ENCODE measurements at places on chromosomes 7 and 10.
A peak's percentile ranks its signal among the peaks of the same experiment; 100 is the strongest.

DNA sequence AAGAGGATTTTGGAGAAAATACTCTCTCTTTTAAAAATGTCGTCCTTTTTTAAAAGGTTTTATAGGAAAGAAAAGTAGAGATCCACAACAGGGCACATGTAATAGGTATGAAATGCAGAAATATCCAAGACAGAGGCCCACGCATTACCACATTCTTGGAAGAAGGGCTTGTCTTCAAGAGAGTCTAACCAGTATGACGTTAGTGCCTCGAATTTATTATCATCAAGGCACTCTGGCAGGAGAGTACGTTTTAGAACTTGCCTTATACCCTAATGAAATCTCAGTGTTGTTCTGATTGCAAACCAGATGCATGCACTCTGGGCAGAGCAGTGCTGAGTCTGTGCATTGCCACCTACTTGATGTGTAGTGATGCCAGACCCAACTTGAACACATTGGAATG, 342.6 kb upstream of the NFE2L3 start:
- no peak for DNase-seq

- no peak for DNase-seq
Measured at GRCh38 chr10:28514648-28515047, 18.3 kb upstream of the WAC start.

DNA sequence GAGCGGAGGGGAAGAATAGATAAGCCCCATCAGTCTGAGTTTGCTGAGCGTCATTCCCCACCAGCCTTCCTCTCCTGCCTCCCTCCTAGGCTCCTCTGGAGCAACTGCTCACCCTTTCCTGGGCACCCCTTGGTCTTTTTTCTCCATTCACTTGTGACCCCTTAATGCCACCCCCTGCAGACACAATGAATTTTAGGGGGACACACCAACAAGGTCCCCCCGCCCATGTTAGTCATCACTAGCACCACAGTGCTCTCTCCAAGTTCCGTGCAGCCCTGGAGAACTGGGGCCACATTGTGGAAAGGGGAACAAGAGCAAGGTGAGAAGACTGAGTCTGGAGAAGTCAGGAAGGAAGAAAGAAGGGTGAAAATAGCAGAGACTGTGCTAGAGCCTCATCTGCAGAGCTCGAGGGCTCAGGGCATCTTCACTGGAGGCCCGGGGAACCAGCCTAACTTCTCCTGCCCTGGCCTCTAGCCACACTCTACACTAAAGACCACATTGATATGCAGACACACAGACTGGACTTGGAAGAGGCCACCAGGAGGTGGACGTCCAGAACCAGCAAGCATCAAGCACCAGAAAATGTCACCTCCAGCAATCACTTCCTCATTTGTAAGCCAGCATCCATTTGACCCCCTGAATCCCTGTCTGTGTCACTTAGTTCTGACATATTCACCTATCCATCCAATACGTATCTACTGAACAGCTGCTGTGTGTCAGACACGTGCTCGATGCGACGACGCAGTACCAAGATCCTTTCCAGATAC, 17.5 kb downstream of the RGR start:
- DNase-seq = no peak

- no peak for DNase-seq
Measured at GRCh38 chr7:129115676-129116075, 28.8 kb upstream of the TSPAN33 start.

GRCh38 chr10:3873728-3874461, 88.9 kb upstream of the KLF6 start:
- no peak for DNase-seq

DNA sequence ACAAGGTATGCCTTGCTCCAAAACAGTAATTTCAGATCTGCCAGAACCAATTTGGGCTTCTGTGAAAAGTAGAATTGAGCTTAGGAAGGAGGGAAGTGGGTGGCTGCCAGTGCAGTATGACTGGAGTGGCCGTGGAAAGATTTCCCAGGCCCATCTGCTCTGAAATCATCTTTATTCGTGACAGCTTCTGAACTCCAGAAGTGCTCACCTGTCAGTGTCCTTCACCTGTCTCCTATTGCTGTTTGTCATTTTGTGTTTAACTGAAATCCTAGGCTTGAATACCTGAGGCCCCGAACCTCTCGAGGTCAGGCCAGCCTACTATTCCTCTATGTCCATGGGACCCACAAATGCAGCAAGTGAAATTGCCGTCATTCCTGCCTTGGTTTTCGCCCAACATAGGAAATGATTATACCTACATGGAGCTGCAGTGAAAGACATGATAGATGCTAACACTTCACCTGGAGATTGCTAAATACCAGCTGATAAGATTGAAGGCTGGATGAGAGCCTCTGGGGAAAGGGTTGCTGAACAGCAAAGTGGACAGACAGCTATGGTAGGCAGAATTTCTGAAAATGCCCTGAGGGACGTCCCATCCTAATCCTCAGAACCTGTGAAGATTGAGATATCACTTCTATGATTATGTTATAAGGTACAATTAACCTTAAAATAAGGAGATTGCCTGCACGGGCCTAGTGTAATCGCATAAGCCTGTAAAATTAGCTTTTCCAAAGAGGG, 82.1 kb downstream of the C1GALT1 start:
- no peak for DNase-seq

DNA sequence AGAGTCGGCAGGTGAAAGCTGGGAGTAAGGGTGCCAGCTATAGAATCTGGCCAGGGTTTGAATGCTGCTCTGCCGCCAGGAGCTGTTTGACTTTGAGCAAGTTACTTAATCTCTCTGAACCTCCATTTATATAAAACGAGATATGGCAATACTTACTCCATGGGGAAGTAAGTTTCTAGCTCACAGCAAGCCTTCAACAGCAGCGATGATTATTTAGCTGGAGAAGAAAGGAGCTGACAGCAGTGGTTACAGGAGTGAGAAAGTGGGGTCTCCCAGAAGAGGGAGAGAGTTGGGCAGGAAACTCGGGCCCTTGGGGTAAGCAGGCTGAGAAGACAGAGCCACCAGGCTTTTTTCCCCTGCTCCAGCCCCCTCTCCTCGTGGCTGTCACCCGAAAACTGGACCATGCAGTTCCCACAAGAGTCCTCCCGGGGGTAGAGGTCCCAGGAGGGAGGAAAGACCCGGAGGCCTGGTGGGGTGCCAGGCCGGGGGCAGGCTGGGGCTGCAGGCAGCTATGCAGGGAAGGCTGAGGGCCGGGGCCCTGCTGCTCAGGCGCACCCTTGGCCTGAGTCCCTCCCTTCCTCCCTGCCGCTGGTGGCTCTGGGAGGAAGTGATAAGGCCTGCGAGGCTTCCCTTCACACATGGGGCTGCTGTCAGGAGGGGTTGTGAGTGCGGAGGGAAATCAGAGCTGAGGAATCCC, 3.5 kb downstream of the NOS3 start:
- no peak for DNase-seq

- DNase-seq = no peak
Measured at GRCh38 chr7:108808549-108809266, 239.0 kb downstream of the DNAJB9 start.

DNA sequence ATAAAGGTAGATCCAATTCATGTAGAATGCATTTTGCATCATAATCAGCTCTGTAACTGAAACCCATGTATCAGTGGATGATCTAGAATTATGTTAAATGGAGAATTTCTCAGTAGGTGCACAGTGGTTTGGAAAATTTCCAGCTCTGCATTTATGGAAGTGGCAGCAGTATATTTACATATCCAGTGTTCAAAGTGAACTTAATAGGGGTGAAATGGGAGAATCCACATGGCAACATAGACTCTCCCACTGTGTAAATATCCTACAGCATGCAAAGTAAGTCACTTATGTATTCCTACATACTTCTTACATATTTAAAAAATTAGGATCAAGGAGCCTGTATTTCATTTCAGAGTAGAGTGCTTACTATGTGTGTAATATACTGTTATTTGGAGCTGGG, 35.3 kb downstream of the CDC14C start:
- peak; percentile 22 for DNase-seq

- no peak for DNase-seq
Measured at GRCh38 chr7:75572396-75572795, 80.3 kb downstream of the SPDYE5 start.
